Stimulated activated CD4-positive, alpha-beta T cell treated with anti-CD3 and anti-CD28 coated beads, Interleukin-2, amount 100 ng/mL, for 24 hours (primary cell): ENCODE measurements at places on chromosomes 11 and 22.

GRCh38 chr11:7648264-7648663 is 25.0 kb downstream of the CYB5R2 start:
- no peak for DNase-seq

DNA sequence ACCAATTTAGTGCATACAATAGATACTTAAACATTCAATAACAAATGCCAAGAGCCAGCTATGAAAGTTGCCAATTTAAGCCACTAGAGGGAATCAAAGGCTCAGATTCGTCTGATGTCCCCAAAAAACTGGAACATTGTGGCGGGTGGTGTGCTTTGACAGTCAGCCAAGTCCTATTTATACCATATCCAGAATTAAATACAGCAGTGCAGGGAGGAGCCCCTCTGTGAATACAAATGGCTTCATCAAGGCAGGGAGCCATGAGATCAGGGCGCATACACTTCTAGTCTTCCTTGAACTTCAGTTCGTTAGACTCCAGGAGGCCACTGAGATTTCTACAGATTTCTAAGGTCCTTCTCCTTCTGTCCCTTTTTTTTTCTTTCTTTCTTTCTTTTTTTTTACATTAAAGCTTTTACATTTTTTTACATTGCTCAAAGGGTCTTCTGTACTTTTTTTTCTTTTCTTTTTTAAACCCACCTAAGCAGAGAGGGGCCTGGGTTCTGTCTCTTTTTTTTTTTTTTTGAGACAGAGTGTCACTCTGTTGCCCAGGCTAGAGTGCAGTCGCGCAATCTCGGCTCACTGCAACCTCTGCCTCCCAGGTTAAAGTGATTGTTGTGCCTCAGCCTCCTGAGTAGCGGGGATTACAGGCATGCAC is 41.5 kb upstream of the HSPA8 start:
- peak; percentile 24 for DNase-seq

- no peak for DNase-seq
Measured at GRCh38 chr11:75705541-75705940, 12.1 kb upstream of the MOGAT2 start.

GRCh38 chr11:2293531-2293971 is 8.2 kb downstream of the C11orf21 start:
- no peak for DNase-seq

- no peak for DNase-seq
Measured at GRCh38 chr11:69152733-69153421, 2.9 kb upstream of the SMIM38 start.

DNA sequence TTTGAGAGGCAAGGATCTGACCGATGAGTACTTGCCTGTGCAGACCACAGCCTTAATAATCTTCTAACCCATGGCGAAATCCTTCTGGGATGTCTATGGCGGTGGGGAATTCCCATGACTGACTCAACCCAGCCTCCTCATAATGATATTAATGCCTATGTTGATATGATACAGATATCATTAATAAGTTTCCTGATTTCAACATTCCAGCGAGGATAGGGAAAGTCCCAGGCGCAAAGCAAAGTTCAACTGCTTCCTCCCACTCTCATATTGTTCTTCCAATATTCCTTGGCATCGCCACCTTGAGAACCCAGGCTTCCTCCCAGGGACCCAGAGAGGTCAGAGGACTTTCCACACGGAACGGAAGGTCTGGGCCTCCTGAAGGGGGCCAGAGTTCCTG is 110.3 kb upstream of the TMEM45B start:
- no peak for DNase-seq

DNA sequence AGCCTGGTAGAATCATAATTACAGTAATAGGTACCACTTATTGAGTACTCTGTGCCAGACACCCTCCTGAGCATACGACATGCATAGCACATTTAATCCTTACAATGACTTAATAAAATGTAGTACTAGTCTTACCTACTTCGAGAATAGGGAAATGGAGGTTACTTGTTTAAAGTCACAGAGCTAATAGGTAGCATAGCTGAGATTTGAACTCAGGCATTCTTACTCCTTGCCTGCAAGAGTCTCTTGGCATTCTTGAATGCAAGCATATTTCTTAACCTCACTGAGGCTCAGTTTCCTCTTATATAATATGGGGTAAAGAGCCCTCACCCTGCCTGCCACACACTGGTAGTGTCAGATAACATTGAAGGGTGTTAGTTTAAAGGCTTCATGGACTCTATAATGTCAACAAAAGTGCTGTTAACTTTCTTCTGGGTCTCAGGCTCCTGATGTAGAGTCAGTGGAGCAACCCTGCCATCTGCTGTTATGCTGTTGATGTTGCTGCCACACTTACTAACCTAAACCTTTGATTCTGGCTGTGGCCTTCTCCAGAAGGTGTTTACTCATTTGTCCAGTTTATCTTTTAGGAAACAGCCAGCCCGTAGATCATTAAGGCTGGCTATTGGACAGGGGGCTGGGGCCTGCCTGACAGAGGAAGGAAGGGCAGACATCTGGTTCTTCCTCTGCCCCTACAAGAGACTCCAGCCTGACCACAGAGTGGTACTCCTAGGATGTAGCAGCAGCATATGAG is 18.9 kb downstream of the LIMK2 start:
- no peak for DNase-seq

GRCh38 chr11:47328449-47329390 is 23.8 kb downstream of the MYBPC3 start:
- DNase-seq = no peak

DNA sequence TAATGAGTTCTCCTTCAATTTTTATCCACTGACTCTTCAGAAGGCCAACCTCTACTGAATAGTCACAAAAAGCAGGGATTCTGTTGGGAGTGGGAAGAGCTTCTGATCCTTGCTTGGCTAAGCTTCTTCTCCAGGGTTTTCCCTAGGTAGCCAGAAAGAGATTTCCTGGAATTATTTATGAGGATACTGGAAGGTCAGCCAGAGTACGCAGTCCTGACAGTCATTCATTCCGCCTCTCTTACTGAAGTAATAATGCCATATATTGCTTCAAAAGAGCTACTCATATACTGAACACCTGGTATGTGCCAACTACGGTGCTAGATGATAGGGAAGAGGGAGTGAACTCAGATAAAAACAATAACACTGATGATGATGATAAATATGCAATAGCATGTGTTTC is 116.1 kb downstream of the CCDC34 start:
- no peak for DNase-seq

- DNase-seq = no peak
Measured at GRCh38 chr11:120400564-120401364, 64.6 kb downstream of the ARHGEF12 start.

- DNase-seq = no peak
Measured at GRCh38 chr11:69963533-69964246, 114.4 kb upstream of the ANO1 start.

DNA sequence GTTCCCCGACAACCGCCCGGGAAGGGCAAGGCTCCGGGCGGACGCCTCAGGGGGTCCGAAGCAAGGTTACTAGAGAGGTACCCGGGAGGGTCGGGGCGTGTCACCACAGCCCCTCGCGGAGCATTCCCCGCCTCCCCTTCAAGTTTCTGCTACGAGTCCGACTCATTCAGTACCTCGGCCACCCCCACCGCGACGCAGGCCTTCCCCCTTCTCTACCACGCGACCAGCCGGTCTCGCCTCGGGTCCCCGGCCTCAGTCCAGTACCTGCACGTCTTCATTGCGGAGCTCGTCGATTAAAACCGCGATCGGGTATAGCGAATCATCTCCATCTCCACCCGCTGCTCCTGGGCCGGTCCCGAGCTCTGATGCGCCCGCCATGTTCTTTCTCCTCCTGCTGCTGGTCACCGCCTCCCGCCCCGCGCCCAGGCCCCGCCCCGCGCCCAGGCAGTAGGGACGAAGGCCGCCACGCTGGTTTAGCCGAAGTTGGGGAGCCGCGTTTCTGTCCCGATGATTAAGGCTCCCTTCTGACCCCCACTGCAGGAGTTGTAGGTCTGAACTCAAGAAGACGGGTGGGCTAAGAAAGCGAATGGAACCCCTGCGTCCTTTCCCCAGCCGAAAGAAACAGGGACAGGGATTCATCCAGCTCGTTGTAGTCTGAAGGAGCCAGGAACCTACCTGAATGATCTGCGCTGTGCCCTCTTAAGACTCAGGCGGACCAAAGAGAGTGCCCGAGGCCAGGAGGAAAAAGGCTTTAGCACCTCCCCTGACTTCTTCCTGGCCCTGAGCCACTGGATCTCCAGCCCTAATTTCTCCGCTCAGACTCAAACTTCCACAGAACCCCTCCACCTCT is at the start of gene PPP2R1B:
TSS of gene PPP2R1B (minus strand) at position 406 of the 850 bp plus-strand sequence. CDS start at position 378, 28 bp downstream.
- peak; percentile 77 for DNase-seq

- DNase-seq = no peak
Measured at GRCh38 chr22:33803371-33804282, 116.6 kb downstream of the LARGE1 start.

DNA sequence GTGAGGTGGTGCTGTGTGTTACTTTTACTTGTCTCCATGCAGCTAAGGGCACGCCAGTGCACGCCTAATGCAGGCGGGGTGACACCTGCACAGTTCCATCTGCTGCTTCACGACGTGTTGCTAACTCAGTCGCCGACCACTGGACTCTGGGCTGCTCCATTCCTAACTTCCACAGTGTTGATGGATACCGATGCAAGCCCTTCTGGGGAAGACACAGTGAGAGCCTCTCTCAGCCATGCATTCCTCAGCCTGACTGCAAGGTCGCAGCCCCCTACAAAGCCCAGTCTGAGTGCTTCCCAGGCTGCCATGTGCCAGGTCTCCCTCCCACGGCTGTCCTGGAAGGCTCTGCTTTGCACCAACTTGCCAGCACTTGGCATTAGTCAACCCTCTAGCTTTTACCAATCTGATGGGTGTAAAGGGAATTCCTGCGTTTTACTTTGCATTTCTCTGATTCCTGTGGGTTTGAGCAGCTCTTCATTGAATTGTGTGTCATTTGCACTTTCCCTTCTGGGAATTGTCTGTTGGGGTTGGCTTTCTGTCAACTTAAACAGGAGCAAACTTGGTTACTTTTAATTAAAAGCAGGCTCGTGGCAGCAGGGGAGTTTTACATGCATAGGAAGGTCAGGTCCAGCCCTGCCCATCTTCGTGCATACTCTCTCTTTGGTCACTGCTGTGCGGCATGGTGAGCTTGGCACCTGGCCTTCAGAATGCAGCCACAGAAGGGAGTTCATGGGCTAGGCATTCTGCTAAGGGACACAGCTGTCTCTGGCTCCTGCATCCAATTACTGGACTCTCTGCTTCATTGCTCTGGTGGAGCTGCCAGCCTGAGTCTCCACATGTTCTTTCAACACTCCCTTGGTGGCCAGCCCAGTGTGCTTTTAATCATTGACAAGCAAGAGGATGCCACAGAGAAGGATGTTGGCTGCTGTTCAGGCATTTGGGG is 34.6 kb upstream of the SHANK2 start:
- no peak for DNase-seq

DNA sequence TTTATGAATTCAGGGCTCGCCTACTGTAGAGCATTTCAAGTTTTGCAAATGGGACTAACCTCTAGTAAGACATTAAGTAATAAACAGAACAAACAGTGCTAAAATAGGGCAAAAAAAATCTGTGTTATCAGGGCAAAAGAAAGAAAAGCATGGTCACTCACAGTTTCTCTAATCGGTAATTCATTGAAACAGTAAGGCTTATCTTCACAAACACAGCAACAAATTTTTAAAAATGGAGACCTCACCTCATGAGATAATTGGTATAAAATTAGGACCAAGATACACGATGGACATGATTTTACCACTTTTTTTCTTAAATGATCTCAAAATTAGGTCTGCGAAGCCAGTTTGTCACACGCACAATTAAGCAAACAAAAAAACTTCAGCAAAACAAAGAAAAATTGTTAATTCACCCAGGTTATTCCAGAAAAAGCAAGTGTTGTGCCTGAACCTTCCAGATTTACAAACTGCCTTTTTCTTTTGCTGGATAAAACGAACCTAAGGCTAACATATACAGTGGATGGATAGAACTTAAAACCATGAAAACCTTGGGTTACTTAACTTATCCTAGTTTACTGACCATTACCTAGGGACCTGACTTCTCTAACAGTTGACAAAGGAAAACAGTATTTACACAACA is 1.4 kb downstream of the TMEM123 start:
- no peak for DNase-seq

GRCh38 chr22:36198536-36198935 is 3.1 kb downstream of the APOL4 start:
- no peak for DNase-seq

DNA sequence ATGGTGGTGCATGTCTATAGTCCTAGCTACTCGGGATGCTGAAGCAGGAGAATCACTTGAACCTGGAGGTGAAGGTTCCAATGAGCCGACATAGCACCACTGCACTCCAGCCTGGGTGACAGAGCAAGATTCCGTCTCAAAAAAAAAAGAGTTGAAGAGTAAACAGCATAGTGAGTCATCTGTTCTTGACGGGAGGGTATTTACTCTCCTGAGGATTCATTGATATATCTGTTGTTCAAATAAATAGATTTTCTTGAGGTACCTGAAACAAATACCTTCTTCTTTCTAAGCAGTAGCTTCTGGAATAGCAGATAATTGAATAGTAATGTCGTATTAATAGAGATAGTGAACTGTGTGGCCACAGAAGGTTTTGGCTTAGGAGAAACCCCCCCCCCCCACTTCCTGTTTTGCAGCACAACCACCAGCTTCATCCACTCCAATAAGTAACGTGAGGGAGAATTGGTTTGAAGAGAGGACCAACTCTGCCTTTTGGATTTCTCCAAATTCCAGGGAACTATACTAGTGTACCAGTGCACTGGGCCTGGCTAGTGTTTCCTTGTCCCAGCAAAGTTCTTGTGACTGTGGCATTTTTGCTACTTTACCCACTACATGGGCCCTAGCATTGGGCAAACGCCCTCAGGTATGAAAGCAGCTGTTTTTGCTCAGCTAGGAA is 90.0 kb downstream of the PRMT3 start:
- no peak for DNase-seq

DNA sequence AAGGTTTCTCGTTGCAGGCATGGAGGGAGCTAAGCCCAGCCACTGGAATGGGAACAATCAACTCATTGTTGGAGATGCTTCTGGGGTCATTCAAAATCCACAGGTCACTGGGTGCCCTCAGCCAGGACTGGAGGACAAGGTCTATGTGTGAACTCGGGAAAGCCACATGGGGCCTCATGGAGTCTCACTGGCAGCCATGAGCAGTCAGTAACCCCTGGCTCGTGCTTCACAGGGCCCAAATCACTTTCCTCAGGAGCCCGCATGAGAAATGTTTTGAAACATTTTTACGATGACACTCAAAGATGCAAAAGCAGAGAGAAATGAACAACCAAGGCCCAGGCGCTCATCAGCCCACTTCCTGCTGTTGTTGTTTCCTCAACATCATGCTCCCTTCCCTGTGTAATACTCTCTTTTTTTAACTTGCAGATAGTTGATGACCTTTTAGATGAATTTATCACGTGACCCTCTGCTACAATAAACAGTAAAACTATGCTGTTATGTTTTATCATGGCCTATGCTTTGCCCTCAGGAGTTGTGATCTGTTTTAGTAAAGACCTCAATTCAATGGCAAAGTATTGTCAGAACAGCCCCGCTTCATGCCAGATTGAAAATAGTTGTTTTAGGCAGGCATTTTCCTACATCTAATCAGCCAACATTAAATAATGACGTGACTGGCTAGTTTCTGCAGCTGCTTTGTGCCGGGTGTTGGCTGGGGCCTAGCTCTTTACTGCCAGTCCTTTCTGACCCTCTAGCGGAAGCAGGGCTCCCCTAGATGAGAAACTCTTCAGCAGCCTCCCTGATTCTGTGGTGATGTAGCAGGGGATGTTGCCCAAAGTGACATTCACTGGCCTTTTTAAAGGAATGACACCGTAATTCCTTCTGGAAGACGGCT is 39.7 kb downstream of the ADAMTS15 start:
- no peak for DNase-seq
